Vagina (tissue), 2 donors: ENCODE measurements at places on chromosomes 11 and 22. TPM values are rescaled to one million over a fixed set of nuclear protein-coding genes. Genes with fewer than 3 reads are reported as not detected.

VSTM5 gene
- not detected for total RNA-seq

NXPE1 gene
- not detected for total RNA-seq

TSSK2 gene
- total RNA-seq = not detected

VSIG2 gene
- total RNA-seq = 0.74 TPM

PIWIL4 gene
- total RNA-seq = 3.2 TPM

INSC gene
- total RNA-seq = 3.2 TPM

HOATZ gene
- not detected for total RNA-seq

- DNase-seq = no peak
Observed at GRCh38 chr22:32534252-32535235, 59.9 kb downstream of the FBXO7 start.

DNA sequence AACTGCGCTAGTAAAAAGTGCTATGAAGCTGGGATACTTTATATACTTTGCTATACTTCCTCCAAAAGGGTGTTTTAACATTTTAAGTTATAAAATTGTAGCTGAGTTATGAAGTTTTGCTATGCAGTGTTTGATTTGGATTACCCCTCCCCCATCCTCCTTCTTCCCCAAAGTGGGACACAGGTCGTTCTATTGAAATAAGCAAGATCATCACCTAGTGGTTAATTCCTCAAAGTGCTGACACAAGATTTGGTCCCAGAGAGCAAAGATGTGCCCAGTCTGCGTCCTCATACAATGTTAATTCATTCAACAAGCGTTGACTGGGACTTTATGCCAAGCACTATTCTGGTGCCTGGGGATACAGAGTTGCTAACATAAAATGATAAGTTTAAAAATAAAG is 78.5 kb downstream of the SPON1 start:
- DNase-seq = no peak

GRCh38 chr11:117443266-117444186 is 115.9 kb downstream of the CEP164 start:
- DNase-seq = no peak

DNA sequence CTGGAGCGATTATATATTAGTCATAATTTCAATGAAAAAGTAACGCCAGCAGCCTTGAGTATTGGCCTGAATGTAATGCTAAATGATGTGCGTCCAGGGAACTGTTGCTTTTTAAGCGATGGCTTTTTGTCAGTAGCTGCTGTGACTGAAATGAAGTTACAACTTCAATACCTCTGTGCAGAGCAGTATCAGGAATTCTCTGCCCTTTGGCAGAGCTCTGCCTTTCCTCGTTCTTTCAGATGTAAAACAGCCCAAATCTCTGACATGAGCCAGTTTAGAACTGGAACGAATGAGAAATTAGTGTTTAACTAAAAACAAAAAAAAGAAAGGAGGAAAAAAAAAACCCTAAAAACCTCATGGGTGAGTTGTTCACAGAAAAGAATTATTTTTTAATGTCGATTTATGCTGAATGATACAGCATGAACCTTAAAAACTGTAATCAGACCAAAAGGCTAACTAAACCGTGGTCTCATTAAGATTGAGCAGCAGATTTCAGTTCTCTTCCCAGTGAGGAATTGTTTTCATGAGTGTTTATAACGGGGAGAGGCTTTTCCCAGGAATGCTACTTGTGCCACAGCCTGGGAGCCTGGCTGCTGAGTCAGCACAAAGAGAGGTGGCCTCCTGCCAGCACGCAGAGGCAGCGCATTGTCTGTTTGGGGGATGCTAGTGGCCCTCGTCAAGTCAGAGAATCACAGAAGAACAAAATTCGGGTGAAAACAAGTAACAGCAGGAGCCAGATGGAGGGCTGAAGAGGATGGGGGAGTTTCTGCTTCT is 146.2 kb upstream of the RASSF10 start:
- peak; percentile 81 for DNase-seq
